ENCODE measurements at places on chromosomes 2 and 18.

DNA sequence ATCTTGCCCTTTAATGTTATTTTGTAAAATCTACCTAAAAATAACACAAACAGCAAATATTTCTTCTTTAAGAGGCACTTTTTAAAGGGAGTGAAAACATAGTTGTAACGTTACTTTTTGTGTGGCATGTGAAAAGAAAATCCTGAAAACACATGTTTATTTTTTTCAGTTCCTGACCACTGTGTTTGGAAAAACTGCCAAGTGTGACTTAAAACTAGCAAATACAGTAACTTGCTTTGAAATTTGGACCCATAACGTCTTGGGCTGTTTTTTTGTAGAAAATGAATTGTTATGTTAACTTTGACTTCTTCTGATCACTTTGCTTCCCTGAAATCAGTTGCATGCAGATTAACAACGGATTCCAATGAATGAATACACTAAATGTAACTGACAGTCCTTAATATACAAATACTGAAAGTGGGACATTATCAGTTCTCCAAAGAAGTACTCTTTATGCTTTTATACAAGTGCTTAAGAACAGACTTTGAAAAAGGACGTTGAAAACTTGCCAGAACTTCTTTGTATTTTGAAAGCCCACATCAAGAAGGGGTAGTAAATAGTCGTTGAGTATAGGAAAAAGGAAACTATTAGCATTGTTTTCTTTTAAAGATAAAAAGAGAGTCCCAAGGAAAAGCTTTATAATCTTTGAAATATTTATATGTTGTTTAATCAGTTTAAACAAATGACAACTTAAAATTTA, 96.1 kb upstream of the ZEB2 start:
- no peak for DNase-seq

GRCh38 chr2:23525137-23525765, 140.3 kb downstream of the KLHL29 start:
- DNase-seq = no peak

DNA sequence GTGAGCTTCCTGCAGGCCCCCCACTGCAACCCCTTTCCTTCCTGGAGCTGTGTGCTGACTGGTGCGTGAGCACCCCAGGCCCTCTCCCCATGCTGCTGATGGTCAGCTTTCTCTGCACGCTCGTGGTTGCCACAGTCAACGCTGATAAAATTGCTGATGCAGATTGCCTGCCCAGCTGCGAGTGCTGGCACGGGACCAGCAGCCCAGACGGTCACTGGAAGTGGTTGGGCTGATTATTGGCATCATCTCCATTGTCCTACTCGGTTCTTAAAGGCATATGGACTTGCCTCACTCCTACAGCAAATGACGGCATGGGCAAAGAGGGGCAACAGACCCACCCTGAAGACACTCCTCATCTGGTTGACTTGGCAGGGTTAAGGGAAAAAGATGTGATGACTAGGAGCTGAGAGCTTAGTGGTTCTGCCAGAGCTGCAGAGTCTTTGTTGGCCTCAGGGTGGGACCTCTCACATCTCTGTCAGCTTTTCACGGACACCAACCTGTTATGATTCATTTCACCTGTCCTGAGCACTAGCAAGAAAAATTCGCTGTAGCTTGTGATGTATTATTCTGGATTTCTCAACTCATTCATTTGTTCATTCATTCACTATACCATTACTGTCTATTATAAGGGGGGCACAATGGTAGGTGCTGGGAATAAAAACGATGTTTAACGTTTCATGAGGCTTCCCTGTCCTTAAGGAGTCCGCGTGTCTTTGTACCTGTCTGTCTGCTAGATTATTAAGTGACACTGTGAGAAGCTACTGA, 38.4 kb downstream of the PAX8 start:
- no peak for DNase-seq

DNA sequence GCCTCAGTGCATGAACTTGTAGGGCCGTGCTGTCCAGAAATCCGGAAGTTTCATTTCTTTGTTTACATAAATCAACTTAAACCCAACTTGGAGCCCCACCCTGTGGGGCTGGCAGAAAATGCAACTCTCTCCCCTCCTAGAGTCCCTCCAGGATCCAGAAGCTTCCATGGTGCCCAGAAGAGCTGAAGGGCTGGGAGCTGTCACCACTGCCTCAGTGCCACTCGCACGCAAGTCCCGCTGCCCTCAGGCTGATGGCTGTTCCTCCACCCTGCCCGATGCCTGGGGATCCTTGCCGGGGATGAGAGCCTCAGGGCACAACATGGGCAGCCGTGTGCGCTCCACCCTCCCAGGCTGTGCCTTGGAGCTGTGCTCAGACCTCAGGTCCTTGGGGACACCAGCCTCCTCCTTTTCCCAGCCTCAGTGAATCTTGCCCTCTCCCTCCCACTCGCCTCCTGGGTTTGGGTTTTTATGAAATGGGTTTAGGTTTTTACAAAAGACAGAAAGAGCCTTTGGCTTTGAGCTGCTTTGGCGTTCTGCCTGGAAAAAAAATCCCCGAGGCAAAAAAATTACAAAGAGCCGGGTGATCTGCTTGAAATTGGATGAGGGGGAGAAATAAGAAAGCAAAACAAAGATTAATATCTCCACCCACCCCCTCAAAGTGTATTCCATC, 155.2 kb downstream of the TWIST2 start:
- DNase-seq = no peak

DNA sequence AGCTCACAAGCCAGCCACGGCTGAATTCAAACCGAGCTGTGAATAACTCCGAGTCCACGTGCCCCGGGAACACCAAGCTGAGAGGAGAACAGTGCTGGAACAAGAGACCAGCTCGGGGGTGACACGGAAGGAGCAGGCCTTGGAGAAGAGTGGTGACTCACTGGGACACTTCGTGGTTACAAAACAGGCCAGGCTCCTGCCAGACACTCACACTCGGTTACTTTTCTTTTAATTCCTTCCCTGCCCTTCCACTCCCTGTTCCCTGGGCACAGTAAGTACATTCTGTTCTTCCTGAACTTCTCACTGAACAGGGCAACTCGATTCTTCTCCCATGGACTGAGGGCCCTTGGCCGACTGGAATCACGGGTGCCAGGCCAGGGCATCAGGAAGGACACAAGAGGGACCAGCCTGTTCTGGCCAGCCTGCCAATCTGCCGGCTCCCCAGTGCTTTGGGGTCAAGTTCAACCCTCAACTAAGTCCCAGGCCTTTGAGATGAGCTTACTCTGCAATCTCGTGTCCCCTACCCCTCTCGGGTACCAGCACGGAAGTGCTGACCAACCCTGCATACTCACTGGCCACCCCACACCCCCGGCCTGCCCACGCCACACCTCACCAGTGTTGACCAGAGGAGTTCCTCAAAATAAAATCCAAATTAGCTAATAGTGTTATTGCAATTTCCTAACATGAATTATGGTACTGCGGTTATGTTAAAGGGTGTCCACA, 87.5 kb downstream of the TFCP2L1 start:
- DNase-seq = no peak

DNA sequence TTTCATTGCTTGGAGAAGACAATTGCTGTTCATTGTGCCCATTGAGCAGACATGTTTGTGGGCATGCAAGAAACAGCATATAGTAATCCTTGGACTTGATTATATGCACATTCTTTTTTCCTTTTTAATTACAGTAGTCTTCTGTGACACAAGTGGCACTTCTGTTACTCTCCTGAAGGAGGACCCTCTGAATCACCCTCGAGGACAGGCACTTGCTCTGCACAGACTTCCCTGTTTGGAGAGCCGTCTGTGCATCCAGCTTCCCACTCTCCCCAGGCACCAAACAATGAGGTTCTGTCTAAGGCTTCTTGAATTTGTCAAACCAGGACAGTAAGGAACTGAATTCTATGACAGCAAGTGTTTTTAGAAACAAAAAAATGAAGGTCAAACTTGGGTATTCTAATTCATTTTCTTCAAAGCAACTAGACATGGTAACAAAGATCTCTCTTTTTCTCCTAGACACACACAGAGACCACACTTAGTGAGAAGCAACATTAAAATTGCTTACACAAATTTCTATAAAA, 844.6 kb upstream of the ID2 start:
- no peak for DNase-seq

DNA sequence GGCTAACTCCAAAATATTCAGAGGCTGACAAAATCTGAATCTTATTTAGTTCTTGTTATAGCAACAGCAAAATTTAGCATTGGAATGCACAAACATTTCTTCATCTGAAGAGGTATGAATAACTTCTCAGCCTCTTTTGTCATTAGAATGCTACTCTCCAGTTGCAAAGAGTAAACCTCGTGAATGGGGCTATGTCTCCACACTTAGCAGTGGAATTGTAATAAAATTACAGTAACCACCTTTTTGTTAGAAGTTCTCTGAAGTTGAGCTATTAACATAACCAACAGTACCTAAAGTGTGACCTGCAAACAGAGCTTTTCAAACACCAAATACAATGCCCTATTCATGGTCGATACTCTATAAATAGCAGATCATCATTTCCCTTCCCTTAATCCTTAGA, 50.2 kb upstream of the GALNT3 start:
- DNase-seq = no peak
